ENCODE measurements at places on chromosomes 4 and X.

DNA sequence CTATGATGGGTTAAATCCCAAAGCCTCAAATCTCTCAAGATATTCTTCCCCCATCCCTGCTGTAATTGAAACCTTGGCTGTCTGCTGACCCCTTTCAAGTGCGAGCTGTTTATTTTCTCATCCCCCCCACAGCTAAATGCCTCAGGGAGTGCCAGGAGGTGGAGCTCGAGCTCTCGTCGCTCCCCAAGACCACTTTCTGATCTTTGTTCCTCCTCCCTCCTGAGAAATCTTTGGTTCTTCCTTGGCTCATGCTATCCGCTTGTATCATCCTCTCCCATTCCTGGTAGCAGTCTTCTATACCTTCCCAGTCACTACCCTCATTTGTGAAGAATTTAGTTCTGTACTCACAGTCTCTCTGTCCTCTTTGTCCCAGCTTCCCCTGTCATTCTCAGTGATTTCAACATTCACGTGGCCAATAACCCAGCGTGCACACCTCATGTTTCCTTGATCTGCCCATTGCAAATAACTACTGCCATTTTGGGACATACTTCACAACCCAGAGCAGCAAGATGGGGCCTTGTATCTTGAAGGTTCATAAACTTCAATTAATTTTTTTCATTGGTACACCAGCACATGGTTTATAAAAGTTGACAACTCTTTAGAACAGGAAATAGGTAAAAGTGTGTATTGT lies 9.2 kb upstream of the SLC25A43 start:
- DNase-seq: no peak

DNA sequence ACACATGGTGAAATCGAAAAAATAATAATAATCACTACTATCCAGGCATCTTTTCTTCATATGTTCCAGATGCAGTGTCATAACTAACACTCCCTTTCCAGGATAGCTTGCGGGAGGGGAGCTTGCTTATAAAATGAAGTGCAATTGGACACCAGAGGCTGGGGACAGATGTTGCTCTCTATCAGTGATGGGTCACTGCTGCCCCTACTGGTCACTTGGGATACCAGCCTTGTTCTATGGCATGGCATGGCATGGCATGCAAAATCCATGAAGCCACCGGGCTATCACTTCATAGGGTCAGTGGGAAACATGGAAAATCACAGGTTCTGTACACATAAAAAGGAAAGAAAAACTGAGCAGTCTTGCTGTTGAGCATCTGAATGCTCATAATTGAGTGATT lies 168.1 kb downstream of the GLRA2 start:
- DNase-seq: peak; percentile 63

DNA sequence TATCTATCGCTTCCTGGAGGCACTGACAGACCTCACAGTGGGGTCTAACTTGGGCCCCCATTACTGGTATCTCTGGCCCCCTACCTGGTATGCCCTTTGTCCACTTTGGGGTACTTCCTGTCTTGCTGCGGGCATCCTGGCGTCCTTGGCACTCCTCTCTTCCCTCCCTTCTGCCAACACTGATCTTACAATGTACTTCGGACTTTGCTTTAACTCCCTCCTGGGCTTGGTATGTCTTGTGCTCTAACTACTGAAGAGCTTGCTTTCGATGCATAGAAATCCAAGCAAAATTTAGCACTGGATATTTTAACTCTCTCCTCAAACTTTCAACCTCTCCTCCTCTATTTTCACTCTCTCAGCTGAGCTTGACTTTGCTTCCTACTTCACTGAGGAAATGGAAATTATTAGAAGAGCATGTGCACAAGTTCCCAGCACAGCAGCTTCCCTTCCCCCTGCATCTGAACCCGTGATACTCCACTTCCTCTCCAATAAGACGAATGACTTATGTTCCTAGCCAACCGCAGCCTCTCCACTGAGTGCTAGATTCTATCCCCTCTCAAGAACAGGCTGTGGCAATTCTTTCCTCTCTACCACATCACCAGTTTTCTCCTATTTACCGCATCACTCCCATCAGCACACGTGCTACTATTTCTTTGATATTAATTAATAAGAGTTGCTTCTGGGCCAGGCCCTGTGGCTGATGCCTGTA lies 52.9 kb downstream of the SUPT20HL2 start:
- no peak for DNase-seq

GRCh38 chr4:168604496-168605373 lies 107.9 kb downstream of the PALLD start:
- peak; percentile 23 for DNase-seq

DNA sequence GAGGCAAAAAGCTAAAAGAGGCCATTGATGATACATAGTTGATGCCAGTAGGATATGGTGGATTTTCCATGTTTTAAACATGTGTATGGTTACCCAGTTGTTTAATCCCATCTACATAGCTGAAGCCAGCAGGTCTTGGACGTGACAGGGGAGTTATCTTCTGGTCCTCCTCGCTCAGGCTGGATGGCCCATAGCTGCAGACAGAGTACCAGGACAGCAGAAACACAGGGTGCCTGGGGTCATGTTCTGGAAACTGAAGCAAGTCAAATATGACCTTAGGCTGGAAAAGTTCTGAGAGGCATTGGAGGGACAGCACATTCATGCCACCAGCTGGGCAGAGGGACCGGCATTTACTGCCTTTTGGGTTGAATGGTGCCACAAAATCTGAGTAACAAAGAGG lies 118.0 kb upstream of the GPC4 start:
- DNase-seq: no peak

DNA sequence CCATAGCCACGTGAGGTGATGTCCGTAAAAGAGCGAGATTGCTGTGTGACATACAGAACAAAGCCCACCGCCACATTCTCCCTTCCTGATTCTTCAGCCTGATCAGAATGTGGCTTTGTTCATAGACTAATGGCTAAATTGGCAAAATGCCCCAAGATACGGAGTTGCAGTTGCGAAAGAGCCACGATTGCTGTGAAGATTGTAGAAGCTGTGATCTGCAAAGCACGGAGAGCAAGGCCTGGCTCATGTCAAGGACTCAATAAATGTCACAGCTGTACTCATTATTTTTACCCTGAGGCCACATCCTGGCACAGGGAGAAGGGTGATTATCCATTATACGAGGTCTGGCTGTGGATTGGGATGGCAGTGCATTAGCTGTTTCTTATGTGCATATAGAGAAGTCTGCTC lies 34.2 kb downstream of the ARSD start:
- peak; percentile 54 for DNase-seq

GRCh38 chrX:48573690-48574269 lies 504 bp upstream of the RBM3 start:
- DNase-seq: no peak

DNA sequence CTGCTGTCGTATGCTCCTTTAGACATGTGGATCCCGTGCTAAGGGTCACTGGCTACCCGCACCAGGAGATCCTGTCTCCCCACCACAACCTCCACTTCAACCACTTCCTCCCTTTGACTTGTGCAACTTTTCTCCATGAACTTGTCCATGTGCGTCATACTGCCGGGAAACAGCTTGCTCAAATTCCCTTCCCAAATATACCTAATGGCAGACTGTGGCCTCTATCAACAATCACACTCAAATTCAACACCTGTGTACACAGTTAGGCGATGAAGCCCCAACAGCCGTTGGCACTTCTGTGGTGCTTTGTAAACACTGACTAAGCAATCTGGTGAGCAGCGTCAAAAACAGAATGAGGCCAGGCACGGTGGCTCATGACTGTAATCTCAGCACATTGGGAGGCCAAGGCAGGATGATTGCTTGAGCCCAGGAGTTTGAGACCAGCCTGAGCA lies 49.5 kb downstream of the CD99L2 start:
- DNase-seq: no peak

GRCh38 chr4:82825425-82825824 lies 26.8 kb upstream of the SCD5 start:
- DNase-seq: no peak

DNA sequence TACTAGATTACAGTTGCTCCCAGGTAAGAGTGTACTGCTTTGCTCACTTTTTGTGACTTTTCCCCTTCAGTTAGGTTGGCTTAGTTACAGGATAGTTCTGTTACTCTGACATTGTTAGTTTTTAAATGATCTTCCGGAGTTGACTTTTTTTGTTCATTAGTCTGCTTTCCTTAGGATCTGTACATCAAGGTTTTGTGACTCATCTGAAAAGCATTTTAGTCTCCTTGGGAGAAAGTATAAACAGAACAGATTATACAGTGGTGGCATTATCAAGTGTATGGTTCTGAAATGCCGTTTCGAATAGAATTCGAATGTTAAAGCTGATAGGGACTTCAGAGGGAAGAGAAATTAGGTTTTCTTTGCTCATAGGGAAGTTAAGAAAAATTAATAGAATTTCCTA lies 63.3 kb downstream of the USP9X start:
- no peak for DNase-seq

GRCh38 chrX:94831364-94831763 lies 1157.4 kb downstream of the FAM133A start:
- DNase-seq: no peak

GRCh38 chrX:101377547-101377946 lies 8.4 kb downstream of the BTK start:
- no peak for DNase-seq

GRCh38 chr4:19557161-19557560 lies 694.5 kb upstream of the SLIT2 start:
- DNase-seq: no peak

DNA sequence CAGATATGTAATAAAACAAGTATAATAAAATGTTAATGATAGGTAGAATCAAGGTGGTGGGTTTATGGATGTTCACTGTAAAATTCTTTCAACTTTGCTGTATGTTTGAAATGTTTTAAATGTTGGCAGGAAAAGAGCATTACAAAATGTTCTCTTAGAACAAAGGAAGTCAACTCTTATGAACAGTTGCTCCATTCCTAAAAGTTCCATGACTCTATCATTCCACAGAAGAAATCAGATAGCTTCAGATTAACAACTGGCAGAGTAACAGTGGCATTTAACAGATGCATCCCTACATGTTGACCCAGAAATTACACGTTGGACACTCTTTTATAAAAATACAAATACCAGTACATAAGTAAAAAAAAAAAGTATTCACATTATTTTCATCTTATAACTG lies 2023.7 kb downstream of the ARAP2 start:
- DNase-seq: no peak

- no peak for DNase-seq
Observed at GRCh38 chr4:24433515-24434214, 150.7 kb downstream of the DHX15 start.

DNA sequence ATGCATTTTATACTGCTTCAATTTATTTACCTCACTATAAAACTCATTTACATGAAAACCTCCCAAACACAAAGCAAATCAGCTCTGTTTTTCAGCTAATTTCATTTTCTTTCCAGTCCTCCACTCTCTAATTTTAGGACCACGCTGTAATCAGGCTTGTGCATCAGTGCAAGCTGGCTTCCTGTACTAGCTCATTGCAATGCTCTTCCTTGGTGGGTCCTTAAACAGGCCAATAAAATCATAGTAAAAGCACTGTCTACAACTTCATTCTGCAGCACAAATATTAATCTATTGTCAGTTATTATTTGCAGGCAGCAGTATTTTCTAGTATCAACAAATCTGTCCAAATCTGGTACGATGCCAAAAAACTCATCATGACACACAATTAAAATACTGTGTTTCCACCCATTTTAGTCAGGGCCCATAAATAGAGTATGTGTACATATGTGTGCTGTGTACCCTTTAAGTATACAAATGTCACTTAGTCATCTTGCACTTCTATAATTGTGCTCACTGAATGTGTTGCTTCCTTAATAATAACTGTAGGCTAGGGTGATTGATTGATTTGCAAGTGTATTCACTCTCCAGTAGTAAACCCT lies 178.2 kb upstream of the HCCS start:
- no peak for DNase-seq

- DNase-seq: no peak
Observed at GRCh38 chr4:112327965-112328733, 31.0 kb downstream of the ALPK1 start.

- no peak for DNase-seq
Observed at GRCh38 chr4:56148428-56148827, 199.7 kb downstream of the CEP135 start.

GRCh38 chr4:129014566-129015509 lies 78.5 kb downstream of the SCLT1 start:
- no peak for DNase-seq

DNA sequence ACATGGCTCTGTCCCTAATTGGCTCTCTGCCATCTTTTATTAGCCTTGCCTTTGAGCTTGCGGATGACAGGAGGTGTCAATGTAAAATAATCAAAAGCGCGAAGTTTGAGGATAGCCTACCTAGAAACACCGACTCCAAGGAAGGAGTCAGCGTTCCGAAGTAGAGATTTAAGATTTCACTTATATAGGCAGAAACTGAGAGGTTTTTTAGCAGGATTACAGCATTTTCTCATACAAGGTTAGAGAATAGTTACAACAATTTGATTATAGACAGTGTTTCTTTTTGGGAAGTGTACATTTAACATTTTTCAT lies 499 bp upstream of the NFXL1 start:
- no peak for DNase-seq
